K562 (cell line): ENCODE measurements at places on chromosomes 12 and 14. TPM values are rescaled to one million over a fixed set of nuclear protein-coding genes. Genes with fewer than 3 reads are reported as not detected.

PIWIL1 gene
- total RNA-seq: not detected in 2 replicates

ENDOU gene
- not detected in 2 replicates for total RNA-seq

GPR132 gene
- total RNA-seq: 0.49 and 1.1 TPM in 2 replicates

PRH2 gene
- total RNA-seq: not detected in 2 replicates

DNA sequence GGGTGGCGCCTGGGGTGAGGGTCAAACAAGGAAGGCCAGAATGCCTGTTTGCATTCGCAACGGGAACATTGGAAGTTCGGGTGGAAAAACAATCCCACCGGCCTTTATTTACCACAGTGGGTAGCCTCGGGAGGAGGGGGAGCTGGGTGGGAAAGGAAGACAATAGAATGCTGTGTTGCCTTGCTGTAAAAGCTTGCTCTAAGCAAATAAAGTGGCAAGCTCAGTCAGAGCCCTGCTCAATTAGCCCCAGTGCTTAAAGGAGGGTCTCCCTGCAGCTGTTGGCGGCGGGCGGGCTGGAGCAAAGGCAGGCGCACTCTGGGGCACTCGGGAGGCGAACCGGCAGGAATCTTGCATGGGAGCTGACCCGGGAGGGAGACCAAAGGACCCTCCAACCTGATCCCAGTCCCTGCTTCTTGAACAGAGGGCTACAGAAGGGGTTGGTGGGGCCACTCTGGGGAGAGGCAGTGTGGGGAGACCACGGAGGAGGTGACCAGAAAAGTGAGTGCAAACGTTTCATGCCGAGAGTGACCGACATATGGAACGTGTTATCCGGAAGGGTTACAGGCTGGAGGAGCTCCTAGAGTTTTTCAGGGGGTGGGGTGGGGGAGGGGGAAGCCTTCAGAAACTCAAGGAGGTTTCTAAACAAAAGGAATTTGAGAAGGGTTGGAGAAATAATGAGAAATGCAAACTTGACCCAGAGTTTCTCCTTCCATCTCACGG lies 48.5 kb downstream of the NTF3 start:
- H3K27me3 ChIP-seq: no peaks in the 10 kb centered on the region; the same call in none of the 2 replicates
- no peaks in the 10 kb centered on the region for H3K4me1 ChIP-seq

GRCh38 chr14:25400607-25401206 lies 350.8 kb upstream of the STXBP6 start:
- no peaks in the 10 kb centered on the region for H3K36me3 ChIP-seq
- peak; percentile 13 for DNase-seq
- no peaks in the 10 kb centered on the region for H3K4me1 ChIP-seq
- no peak overlapping the region for H3K27ac ChIP-seq

DNA sequence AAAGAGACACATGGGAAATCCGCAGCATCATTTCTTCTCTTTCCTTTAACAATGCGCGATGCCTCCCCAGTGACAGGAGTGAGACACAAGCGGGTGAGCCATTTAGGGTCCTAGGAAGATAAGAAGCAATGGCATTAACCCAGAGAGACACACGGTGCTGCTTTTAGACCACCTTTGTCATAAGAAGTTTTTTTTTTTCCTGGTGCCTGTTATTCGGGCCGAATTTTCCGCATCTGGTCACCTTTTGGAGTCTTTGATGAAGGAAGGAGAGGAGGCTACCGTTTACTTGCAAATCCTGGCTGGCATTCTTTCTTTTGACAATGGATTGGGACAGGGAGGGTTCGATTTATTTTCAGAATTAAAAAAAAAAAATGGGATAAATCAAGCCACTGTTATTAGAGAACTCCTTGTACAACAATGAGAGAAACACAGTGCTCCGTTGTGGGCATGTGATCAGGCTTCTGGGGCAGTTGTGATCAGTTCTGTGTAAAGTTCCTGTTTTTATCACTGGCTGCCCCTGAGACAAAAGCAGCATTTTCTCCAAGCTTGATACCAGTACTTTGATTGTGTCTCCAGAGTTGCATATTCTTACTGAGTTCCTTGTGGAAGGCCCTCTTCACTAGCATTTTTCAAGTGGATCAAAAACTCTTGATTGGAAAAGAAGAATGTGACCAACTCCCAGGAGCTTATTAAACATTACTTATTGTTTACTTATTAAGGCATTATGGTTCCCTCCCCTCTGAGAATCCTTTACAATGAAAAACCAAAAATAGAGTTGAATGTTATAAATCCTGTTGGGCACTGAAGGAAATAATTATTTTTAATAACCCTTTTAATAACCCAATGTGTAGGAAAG lies 1.1 kb downstream of the DIP2B start:
- H3K4me1 ChIP-seq: peaks cover 23% of the 10 kb centered on the region
- H3K36me3 ChIP-seq: 0 out of 3 replicates have a peak, but pooled peaks cover 2% of the 10 kb centered on the region
- H3K4me3 ChIP-seq: peak overlapping the region; percentile 94
- no peaks in the 10 kb centered on the region for H3K27me3 ChIP-seq
- no peak for DNase-seq

DNA sequence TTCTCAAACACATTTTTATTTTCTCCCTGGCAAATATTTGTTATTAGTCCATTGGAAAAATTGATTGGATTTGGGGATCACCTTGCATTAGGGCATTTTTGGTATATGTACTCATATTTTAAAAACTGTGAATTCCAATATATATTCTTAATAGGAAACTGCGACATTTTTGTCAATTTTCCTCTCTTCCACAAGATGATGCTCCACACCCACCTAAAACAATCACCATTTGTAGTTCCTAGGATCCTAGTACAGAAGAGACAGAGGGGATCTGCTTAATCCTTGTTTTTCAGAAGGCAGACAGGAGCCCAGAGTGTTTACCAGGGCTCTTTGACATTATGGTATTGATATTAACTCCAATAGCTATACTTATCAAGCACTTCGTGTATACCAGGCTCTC lies 22.8 kb upstream of the OASL start:
- H3K27me3 ChIP-seq: peaks cover 18% of the 10 kb centered on the region
- H3K27ac ChIP-seq: no peak overlapping the region
- DNase-seq: no peak
- no peaks in the 10 kb centered on the region for H3K36me3 ChIP-seq
- H3K4me1 ChIP-seq: no peaks in the 10 kb centered on the region

DNA sequence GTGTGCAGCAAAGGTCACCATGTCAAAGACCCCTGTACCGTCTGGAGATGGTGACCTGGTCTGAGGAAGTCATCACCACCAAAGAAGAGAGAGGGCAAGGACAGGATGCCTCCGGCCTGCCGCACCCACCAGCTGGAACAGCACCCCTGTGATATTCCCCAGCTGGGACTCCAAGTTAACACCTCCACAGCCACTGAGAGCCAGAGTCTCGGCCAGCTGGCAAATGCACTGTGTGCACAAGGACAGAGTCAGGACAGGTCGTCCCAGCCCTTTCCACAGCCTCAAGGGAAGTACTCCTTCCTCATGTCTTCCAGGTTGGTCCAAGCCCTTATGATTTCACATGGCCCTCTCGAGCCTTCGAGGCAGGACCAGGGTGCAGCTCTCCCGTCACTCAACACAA lies 19.3 kb upstream of the FKBP4 start:
- no peak for DNase-seq
- H3K36me3 ChIP-seq: no peaks in the 10 kb centered on the region
- H3K4me1 ChIP-seq: no peaks in the 10 kb centered on the region
- no peak overlapping the region for H3K4me3 ChIP-seq

DNA sequence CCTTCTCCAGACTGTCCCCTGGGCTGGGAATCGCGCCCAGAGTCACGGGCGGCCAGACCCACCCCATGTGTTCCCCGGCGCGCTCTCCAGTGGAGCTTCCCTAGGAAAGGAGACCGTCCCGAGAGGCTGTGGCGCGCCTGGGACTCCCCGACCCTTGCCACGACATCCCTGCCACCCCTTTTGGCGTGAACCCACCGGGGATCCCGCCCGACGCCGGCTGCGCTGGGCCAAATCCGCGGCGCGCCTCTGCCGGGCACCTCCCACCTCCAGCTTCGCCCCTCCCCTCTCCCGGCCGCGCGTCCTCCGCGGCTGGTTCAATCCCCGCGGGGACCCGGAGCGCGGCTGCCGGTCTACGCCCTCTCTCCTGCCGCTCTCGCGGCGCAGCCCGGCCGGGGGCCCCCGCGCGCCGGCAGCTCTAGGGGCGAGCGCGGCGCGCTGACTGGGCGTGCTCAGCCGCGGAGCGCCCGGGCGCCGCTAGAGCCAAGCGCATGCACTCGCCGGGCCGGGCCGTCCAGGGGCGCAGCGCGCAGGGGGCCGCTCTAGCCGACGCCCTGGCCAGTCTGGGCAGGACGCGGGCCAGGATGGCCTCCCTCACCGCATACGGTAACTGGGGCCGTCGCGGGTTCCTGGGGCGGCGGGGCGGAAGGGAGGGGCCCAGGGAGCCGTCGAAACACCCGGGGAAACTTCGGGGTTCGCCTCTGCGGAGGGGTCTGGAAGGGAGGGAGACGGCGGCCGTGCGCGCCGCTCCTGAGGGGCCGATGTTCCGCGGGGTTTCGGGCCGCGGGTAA lies 77.4 kb upstream of the ANO4 start:
- H3K27me3 ChIP-seq: peaks cover 31% of the 10 kb centered on the region
- H3K4me1 ChIP-seq: no peaks in the 10 kb centered on the region
- H3K27ac ChIP-seq: no peak overlapping the region
- DNase-seq: no peak
- no peaks in the 10 kb centered on the region for H3K36me3 ChIP-seq

- no peaks in the 10 kb centered on the region for H3K4me1 ChIP-seq
- no peak overlapping the region for H3K4me3 ChIP-seq
- no peak overlapping the region for H3K27ac ChIP-seq
These were observed 175.8 kb downstream of the SLC2A13 start for GRCh38 chr12:39930101-39930500.

DNA sequence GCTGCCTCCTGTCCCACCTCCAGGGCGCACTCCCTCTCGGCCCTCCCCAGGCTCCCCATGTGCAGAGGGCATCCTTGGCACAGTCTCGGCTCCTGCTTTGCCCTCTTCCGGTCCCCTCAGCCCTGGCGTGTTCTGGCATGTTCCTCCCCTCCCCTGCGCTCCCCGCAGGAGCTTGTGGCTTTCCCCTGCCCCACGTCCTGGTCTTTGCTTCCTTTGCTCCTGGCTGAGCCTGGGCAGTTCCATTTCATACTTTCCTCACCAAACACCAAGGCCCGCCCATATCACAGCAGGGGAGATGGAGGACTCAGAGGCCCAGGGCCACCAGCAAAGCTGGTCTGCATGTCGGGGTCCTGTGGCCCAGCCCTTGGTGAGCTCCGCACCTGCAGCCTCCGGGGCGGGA lies 56.0 kb downstream of the FBRSL1 start:
- H3K4me3 ChIP-seq: no peak overlapping the region
- H3K27ac ChIP-seq: no peak overlapping the region
- H3K36me3 ChIP-seq: no peaks in the 10 kb centered on the region
- H3K27me3 ChIP-seq: no peaks in the 10 kb centered on the region

- no peaks in the 10 kb centered on the region for H3K27me3 ChIP-seq
- no peak overlapping the region for H3K27ac ChIP-seq
- H3K4me1 ChIP-seq: peaks cover 4% of the 10 kb centered on the region; the same call in 1 of the 2 replicates
- no peak overlapping the region for H3K4me3 ChIP-seq
- no peaks in the 10 kb centered on the region for H3K36me3 ChIP-seq
These were observed 10.1 kb upstream of the RASSF3 start for GRCh38 chr12:64600164-64600561.

DNA sequence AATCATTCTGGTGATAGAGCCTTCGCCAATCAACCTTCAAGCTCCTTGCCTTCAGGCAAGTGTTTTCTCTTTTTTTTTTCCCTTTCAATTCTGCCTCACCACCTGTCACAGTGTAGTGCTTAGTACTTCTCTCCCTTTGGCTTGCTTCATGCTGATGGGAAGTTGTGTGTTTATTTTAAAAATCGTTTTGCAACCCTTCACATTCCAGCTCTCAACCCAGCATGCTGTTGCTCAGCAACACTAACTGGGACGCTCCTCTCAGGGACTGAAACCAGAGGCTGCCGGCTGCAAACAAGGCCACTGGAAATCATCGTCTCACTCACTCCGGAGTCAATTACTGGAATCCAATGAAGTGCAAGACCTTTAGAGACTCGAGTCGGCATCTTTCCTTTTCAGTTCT lies 342.7 kb downstream of the PRKD1 start:
- H3K27me3 ChIP-seq: no peaks in the 10 kb centered on the region
- no peak for DNase-seq
- no peaks in the 10 kb centered on the region for H3K36me3 ChIP-seq
- H3K4me3 ChIP-seq: no peak overlapping the region
- H3K4me1 ChIP-seq: no peaks in the 10 kb centered on the region
- H3K27ac ChIP-seq: no peak overlapping the region

GRCh38 chr12:34303091-34303870 lies 281.0 kb downstream of the ALG10 start:
- DNase-seq: no peak
- no peak overlapping the region for H3K4me3 ChIP-seq
- no peaks in the 10 kb centered on the region for H3K4me1 ChIP-seq
- H3K36me3 ChIP-seq: no peaks in the 10 kb centered on the region
- H3K27me3 ChIP-seq: peaks cover 9% of the 10 kb centered on the region; the same call in 2 of the 3 replicates
- H3K27ac ChIP-seq: no peak overlapping the region

GRCh38 chr12:53193040-53193439 lies 12.3 kb upstream of the CSAD start:
- no peak overlapping the region for H3K4me3 ChIP-seq
- no peak overlapping the region for H3K27ac ChIP-seq
- H3K4me1 ChIP-seq: peaks cover 3% of the 10 kb centered on the region; the same call in 1 of the 3 replicates
- no peak for DNase-seq
- H3K36me3 ChIP-seq: peaks cover 15% of the 10 kb centered on the region; the same call in 2 of the 3 replicates

GRCh38 chr12:20493934-20494333 lies 125.6 kb downstream of the PDE3A start:
- H3K4me1 ChIP-seq: no peaks in the 10 kb centered on the region
- H3K27ac ChIP-seq: no peak overlapping the region
- no peaks in the 10 kb centered on the region for H3K36me3 ChIP-seq
- DNase-seq: no peak
- no peak overlapping the region for H3K4me3 ChIP-seq
- no peaks in the 10 kb centered on the region for H3K27me3 ChIP-seq

GRCh38 chr12:114265036-114265435 lies 140.9 kb downstream of the TBX5 start:
- no peak overlapping the region for H3K4me3 ChIP-seq
- no peak overlapping the region for H3K27ac ChIP-seq
- H3K27me3 ChIP-seq: no peaks in the 10 kb centered on the region

GRCh38 chr14:23481979-23482822 lies 12.7 kb downstream of the NGDN start:
- H3K36me3 ChIP-seq: peaks cover 20% of the 10 kb centered on the region
- H3K27me3 ChIP-seq: no peaks in the 10 kb centered on the region
- no peak overlapping the region for H3K4me3 ChIP-seq
- no peaks in the 10 kb centered on the region for H3K4me1 ChIP-seq
- DNase-seq: no peak

GRCh38 chr12:116135209-116135930 lies 142.1 kb downstream of the MED13L start:
- no peaks in the 10 kb centered on the region for H3K36me3 ChIP-seq
- H3K27me3 ChIP-seq: no peaks in the 10 kb centered on the region
- DNase-seq: no peak
- H3K4me1 ChIP-seq: peaks cover 12% of the 10 kb centered on the region

DNA sequence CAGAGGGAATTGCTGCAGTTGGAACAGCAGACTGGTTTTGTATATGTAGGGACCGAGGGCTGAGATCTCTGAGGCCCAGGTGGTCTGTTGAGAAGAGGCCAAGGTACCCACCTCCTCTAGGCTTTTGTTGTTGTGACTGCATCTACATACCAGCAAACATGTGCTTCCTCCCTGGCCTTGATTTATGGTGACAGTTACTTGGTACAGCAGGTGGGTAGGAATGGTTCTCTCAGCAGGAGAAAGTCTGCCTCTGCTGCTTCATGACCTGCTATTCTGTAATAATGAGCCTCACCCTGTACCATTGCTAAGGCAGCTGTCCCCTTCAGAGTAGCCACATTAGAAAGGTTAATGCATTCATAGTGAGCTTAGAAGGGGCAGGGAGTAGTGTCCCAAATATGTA lies 196.7 kb upstream of the PELI2 start:
- no peaks in the 10 kb centered on the region for H3K4me1 ChIP-seq
- H3K27me3 ChIP-seq: no peaks in the 10 kb centered on the region; the same call in 2 of the 3 replicates
- no peaks in the 10 kb centered on the region for H3K36me3 ChIP-seq
- no peak overlapping the region for H3K4me3 ChIP-seq
- DNase-seq: no peak
